Muscle of leg (tissue), 16 donors: ENCODE measurements at places on chromosomes 4 and X. TPM values are rescaled to one million over a fixed set of nuclear protein-coding genes. Genes with fewer than 3 reads are reported as not detected.

PRR32 gene
- 164 TPM for polyA plus RNA-seq

HEPH gene
- 6.2 TPM for polyA plus RNA-seq

LAMTOR3 gene
- 32.8 TPM for polyA plus RNA-seq

POF1B gene
- polyA plus RNA-seq, result 0.07 TPM

N4BP2 gene
- polyA plus RNA-seq, result 16.9 TPM

CTPS2 gene
- 19.7 TPM for polyA plus RNA-seq

OPN1MW gene
- polyA plus RNA-seq, result not detected

AFF2 gene
- 0.61 TPM for polyA plus RNA-seq

ETDB gene
- not detected for polyA plus RNA-seq

IL21 gene
- 0.23 TPM for polyA plus RNA-seq

FOXR2 gene
- not detected for polyA plus RNA-seq
